ENCODE measurements at places on chromosomes 4 and X.

- DNase-seq, result no peak
These were observed 27.0 kb downstream of the GPM6A start for GRCh38 chr4:175784986-175785525.

GRCh38 chrX:35682476-35682875 lies 115.7 kb upstream of the MAGEB16 start:
- DNase-seq, result no peak

- peak; percentile 3 for DNase-seq
These were observed 85.7 kb upstream of the TENT5D start for GRCh38 chrX:80334583-80334982.

- no peak for DNase-seq
These were observed 11.2 kb upstream of the CXCR3 start for GRCh38 chrX:71629467-71629866.

DNA sequence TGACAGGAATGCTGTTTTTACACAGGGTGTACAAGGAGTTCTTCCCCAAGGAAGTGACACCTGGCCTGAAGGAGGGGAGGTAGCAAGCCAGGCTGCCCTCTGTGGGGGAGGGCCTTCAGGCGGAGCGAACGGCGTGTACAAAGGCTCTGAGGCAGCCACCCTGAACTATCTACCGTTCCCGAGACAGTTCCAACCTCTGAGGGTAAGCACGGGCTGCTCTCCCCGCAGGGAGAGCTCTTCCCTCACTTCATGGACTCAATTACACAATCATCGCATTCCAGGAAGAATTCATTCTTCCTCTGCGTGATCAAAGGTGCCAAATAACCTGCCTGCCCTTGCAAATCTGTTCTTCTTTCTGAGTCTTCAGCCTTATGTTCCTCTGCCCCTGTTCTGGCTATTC lies 4.8 kb downstream of the ELK1 start:
- no peak for DNase-seq

DNA sequence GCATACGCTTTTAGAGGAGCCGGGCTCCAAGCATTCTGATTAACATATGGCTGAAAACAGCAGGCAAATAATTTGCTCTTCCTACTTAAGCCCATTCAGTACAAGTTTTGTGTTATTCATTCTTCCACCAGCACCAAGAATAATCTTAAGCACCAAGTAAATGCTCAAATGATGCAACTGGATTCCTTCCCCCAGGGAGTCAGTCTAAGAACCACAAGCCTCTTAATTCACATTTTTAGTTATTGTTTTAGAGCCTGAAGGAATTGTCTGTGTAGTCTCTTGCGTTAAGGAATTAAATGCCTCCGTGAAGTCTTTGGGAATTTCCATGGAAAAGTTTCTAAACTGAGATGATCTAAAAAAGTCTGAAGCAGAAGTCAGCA lies 61.5 kb upstream of the MAGEB2 start:
- DNase-seq, result no peak

GRCh38 chrX:118980761-118981160 lies 6.3 kb downstream of the LONRF3 start:
- DNase-seq, result no peak

DNA sequence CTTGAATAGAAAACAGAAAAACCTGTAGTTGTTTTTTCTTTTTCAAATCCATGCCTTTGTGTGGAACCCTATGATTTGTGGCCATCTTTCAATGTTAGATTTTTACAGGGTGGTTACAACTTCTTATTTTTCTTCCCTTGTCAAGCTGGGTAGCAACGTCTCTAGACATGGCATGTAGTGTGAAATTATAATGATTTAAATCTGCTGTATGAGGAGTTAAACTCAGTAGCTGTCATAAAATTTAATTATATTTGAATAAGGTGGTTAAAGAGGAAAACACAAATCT lies 78.1 kb upstream of the CBLL2 start:
- DNase-seq, result no peak

DNA sequence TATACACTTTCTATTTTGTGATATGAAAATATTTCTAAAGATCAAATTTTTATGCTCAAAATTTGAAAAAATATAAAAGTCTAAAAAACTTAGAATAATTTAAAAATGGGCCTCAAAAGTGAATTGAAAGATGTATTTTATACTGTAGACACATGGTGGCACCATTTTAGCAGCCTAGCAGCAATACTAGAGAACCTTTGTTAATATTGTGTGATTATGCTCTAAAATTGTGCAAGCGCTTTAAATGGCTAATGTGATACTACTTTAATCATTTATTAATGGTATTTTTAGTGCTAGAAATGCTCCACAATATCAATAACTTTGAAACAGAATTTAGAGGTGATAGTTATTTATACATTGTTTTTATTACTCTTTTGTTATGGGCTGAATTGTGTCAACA lies 3.7 kb upstream of the GUF1 start:
- peak; percentile 15 for DNase-seq

DNA sequence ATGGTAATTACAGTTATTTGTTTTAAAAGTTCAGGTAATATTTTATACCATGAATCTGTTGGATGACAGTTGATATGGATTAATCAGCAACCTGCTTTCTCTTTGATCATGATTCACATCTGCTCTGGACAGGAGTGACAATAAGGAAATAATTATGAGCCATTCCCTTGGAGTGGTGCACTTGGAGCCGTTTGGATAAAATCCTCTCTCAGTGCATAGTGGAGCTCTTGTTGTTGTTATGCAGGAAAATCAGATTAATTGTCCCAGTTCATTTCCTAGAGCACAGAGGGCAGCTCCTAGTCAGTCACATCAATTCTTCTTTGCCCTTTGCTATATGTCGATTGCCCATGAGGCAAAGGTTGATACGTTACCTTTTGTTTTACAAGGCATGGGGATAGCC lies 668.3 kb upstream of the NR3C2 start:
- no peak for DNase-seq

DNA sequence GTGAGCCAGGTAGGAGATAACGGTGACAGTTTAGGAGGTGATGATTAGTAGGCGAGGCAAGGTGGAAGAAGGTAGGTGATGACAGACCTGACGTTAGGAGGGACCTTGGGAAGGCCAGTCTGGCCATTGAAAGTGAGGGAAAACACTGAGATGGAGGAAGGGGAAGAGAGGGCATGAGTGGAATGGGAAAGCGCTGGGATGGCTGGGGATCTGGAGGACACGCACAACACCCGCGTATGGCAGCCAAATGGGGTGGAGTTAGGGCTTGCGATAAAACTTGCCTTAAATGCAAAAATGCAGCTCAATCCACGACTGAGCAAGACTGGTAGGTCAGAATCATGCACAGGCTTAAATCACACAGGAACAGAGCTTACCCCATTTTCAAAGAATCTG lies 605 bp upstream of the CDKL2 start:
- DNase-seq, result no peak

GRCh38 chrX:144738246-144738645 lies 509.1 kb upstream of the SPANXN1 start:
- DNase-seq, result no peak

GRCh38 chr4:37627263-37627662 lies 58.9 kb downstream of the RELL1 start:
- DNase-seq, result no peak

DNA sequence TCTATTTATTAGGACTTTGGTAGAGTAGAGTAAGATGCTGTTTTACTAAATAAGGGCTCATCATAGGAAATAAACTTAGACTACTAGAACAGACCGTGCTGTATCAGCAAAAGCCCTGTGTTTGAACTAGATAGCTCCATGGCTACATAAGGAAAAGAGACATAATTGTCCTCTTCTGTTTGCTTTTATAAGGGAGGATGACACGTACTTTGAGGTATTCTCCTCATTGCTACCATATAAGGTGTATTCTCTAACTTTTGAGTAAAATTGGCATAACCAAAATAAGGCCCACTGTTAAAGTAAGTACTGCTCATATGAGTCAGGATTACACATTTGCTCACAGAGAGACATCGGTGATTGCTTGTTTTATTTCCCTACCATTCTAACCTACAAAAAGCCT lies 64.3 kb downstream of the PDLIM5 start:
- no peak for DNase-seq

- DNase-seq, result no peak
These were observed 7.7 kb downstream of the ATP5ME start for GRCh38 chr4:666436-666810.

DNA sequence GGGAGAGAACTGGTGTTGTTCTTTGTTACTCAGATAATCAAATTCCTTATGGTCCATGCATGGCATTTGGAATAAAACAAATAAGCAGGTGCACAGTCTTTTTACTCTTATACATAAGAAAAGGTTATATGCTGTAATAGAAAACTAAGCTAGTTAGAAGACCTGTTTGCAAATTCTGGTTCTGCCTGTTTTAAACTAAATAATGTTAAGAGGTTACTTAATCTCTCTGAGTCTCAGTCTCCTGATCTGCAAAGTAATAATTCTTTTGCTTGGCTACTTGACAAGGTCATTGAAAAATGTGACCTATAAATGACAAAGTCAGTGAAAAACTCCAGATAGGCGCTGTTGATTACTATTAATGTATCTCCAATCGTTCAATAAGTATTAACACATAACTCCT lies 42.5 kb upstream of the ANXA3 start:
- no peak for DNase-seq

GRCh38 chr4:138629669-138630068 lies 385.9 kb upstream of the NOCT start:
- DNase-seq, result no peak

DNA sequence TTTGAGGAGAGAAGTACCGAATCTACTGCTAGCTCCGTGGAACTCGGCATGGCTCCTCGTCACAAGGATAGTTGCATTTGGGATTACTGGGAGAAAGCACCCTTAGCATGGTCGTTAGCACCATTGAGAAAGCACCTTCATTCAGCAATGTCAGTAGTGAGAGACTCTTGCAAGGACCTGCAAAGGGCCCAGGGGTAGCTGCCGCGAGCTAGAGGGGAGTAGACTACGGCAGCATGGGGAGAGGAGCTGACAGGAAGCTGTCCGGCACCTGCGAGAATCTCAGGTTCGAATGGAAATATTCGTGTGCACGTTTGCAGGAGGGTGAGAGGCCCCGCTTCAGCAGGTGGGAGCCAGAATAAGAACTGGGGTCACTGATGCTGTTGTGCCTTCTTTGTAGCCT lies 20.2 kb downstream of the TLR10 start:
- no peak for DNase-seq

DNA sequence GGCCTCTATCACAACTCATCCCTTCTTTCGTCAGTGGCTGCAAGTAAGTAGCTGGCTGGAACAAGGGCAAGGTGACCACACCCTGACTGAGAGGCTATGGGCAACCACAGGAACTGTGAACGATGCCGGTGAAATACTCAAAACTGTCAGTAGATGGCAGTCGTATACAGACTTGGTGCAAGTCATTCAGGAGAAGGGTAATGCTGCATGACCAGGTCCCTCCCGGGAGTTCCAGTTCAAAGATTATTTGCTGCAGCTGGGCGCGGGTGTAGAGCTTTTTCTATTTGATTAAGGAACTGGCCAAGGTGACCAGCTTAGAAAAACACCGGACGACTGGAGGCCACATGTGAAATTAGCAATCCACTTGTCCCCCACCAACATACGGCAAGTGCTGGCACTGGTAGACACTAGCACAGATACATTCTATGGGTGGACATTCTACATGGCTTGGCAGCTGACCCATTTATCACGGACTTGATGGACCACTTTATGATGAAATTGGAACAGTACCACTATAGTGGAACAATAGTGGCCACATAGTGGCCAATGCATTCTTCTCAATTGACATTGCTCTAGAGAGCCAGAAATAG lies 726.6 kb downstream of the TRAM1L1 start:
- peak; percentile 40 for DNase-seq

DNA sequence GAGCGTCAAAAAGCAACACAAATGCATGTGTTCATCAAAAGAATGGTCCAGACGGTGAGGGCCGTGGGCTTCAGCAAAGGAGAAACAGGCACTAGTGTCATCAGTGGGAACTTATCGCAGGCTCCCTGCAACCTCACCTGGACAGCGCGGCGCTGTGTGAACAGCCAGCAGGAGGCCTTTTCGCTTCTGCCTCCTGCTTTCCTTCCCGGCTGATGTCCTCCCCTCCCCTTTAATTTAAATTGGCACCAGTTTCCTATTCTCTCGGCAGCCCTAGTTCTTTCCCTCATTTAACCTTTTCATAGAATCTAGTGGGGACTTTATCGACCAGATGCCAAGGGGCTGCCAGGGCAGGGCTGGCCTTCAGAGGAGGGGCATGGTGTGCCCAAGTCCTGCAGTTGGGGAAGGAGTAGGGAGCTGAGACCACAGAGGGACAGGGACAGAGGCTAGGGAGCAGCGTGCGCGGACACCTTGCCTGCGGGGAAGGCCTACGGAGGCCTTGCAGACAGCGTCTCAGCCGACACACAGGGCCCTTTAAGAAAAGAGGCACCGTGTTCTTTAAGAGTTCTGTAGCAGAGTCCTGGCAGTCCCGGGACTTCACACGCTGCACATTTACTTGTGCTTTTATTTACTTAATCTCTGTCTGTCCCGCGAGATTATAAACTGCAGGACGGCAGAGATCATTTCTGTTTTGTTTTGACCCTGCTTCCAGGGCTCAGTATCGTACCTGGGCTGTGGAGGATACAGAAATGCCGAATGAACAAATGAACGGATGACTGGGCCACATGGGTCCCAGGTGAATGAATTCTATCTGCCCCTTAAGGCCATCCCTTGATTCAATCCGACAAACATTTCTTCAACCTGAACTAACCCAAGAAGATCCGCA lies 8.4 kb upstream of the SORBS2 start:
- DNase-seq, result no peak

DNA sequence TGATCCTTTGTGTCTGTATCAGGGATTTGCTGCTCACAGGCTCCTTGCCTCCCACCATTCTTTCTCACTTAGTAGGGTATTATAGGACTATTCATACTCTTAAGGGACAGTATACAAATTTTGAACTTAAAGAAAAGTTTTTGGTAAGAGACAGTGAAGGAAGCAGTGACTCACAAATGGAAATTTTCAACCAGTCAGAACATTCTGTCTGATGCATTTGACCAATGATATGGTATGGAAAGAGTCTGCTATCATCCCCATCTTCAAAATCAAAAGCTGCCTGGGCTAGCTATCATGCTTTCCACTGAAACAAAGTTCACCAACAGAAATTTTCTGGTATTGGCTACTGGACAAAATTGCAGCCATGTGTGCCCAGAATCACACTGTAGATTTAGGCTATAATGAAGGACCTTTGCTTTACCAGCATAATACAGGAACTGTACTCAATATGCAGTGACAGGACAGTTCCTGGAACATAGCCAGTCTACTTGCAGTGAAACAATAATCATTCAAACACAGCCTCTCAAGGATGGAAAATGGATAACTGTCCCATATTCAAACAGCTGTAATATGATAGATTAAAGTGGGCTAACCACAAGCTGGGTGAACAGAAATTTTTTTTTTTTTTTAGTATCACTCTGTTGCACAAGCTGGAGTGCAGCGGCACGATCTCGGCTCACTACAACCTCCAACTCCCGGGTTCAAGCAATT lies 109.0 kb upstream of the ACSL4 start:
- peak; percentile 10 for DNase-seq

DNA sequence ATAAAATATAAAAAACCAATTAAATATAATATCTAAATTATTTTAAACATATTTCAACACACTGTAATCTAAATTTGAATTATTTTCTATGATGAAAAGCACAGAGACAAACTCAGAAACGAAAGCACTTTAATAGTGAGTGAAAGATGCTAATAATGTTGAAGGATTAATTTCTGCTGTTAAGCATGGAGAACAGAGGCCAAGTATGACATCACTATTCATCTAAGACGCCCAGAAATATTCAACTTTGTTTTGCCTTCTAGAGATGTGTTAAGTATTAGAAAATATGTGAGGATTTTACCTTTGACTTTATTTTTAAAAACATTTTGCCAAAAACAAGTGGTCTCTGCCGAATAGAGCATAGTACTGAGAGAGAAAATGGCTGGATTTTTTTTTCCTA lies 19.3 kb downstream of the ARHGEF6 start:
- DNase-seq, result no peak

GRCh38 chr4:75678473-75678872 lies 5.3 kb upstream of the G3BP2 start:
- DNase-seq, result no peak

GRCh38 chr4:16253127-16253960 lies 27.1 kb upstream of the TAPT1 start:
- DNase-seq, result no peak

Data from hematopoietic multipotent progenitor cell treated with erythropoietin and hydrocortisone succinate and interleukin-3 and kit ligand, for 17 days (in vitro differentiated cells).